ENCODE measurements at places on chromosomes 4 and X.

DNA sequence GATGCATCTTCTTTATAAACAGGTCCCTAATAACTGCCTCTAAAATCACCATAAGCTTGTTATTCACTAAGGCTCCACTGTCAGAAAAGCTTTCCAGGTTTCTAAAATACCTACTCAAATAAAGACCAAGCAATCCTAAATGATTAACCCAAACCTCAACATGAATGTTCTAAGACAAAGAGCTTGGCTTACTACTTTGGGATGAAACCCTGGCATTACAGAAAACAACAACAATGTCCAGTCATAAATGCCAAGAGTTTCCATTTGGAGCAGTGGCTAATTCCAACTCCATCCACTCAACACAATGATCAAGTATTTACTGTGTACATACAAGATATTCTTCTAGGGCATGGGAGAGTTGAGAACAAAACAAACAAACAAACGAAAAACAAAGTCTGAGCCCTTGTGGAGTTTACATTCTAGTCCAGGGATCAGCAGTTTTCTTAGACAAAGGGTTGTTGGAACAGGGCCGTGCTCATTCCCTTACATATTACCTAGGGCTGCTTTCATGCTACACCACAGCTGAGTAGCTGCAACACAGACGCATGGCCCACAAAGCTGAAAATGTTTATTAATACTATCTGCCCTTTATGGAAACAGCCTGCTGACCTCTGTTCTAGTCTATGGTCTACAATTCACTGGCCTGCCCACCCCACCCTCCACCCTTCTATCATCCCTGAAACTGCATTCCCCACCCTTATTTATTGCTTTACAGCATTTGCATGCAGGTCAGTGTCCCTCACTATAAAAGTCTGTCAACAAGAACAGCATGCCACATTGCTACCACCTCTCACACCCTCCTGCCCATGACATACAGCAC, 23.7 kb downstream of the ABCG2 start:
- no peak for DNase-seq

DNA sequence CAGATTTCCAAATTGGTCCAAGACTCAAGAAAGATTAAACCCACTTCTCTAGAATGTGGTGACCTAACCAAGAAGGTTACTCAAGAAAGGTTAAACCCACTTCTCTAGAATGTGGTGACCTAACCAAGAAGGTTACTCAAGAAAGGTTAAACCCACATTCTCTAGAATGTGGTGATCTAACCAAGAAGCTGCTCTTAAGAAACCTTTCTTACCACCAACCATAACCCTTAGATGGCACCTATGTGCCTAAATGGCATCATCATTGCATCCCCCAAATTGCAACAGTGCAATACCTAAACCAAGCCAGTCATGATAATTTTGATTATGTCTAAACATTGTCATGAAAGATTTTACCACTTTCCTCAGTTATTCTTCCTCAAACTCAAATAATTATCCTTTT, 49.2 kb downstream of the IDS start:
- DNase-seq = no peak

DNA sequence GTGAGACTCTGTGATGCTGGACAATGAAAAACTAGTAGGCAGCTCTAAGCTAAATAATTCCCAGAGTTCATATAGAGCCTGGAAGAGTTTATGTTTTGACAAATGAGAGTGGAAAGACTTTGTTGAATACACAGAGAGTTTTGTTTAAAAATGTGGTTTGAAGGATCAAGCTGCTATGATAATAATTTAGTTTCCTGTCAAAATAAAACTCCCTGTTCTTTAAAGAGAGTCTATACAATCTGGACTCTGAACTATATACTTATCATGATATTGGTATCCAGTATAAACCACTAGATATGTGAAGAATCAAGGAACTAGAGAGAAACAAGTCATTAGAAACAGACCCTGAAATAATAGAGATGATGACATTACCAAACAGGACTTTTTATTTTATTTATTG, 158.6 kb downstream of the C4orf33 start:
- DNase-seq = no peak

GRCh38 chr4:81399306-81400086, 72.2 kb downstream of the RASGEF1B start:
- DNase-seq = no peak

DNA sequence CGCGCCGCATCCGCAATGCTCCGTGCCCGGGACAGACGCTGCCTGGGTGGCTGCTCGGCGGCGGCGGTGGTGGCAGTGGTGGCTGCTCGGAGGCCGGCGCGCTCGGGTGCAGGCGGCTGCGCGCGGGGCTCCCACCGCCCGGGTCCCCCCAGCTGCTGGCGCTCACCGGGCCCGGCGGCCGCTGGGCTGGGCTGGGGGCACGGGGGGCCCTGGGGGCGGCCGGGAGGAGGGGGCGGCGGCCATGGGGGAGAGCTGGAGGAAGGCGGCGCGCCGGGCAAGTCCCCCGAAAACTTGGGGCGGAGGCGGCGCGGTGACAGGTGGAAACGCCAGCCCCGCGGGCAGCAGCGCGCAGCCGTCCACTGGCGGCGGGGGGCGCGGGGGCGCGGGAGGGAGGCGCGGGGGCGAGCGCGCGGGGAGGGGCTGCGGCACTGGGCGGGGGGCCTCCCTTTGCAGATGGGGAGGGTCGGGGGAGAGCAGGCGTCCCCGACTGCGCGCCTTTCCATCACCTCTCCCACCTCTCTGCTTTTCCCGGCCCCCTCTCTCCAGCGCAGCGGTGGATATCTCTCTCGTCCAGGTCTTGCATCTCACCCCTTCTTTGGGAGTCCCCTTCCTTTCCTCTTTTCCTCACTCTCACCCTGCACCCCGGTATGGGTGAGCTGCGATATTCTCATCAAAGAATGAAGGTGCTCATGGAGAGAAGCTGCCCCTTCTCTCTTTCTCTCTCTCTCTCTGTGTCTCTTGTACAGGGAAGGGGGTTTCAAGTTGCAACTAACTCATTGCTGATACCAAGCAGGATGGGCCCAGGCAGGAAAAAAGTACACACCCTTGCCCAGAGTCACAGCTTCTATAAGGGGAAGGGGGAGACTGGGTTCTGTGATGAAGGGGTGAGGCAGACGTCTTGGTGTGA, 83.7 kb upstream of the DHRSX start:
- no peak for DNase-seq

DNA sequence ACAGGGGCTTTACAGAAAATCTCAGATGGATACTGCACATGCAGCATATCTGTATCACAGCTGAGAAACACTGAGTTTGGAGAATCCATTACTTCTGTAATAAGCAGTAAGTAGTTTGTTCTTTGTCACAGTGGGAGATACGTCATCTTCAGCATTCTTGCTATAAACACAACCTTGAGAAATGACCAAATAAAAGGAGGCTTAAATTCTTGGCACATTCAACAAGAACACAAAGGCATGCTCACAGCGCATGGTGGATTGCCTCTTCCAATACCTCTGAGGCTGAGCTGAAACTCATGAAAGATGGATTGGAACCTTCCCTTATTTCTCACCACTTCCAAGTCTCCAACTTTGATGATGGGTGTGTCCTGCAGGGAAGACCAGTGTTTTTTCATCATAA, 54.5 kb downstream of the ANXA5 start:
- DNase-seq = no peak

DNA sequence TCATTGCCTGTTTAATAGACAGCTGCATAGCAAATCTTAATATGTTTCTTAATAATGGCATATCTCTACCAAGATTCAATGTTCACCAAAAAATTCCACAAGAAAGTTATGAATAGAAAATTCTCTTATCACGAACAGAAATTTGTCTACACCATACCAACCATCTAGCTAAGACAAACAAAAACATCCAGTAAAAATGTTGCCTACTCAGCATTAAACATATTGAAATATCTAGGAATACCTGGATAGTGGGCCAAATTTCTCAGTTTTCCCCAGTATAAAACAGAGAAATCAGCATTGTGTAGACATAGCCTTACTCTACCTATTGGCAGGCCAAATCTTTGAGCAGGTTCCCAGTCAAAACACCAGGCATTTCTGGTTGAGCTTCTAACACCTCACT, 598.6 kb downstream of the KLHL13 start:
- DNase-seq = no peak

DNA sequence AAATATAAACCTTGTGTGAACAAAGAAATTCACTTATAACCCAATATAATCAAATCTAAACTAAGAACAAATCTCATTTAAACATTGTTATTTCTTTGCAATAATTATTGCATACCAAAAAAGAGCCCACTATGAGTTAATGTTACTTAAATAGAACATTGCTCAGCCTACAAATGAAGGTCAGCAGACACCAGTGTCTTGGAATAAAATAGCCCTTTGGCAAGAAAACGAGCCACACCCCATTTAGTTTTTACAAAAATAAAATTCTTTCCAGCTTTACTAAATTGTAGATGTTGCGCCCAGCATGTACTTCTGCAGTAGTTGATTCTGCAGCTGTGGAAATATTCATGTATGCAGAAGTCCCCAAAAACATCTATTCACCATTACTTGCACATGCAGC, 12.2 kb downstream of the PLS3 start:
- DNase-seq = no peak

DNA sequence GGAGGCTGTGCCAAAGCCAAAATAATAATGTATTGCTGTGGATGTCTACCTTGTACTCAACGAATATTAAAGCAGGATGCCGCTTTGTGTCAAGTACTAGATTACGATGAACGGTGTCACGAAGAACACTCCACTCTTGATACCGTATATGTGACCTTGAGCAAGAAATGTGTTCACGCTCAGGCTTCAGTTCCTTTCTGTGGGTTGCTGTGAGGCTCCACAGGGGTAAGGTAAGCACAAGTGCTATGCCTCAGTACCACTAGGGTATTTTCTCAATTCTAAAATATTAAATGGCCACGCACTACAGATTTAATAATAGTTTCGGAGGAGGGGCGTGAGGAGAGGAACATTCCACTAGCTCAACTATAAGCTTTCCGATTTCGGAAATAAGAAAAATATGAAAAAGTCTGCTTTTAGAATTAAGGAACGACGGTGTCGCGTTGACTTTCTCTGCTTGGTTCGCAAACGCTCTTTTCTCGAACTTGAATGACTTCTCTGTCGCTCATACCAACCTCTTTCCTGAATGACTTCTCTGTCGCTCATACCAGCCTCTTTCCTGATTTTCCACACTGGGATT, 607 bp upstream of the SCOC start:
- peak; percentile 43 for DNase-seq
